ENCODE measurements at places on chromosomes 1 and 21.

DNA sequence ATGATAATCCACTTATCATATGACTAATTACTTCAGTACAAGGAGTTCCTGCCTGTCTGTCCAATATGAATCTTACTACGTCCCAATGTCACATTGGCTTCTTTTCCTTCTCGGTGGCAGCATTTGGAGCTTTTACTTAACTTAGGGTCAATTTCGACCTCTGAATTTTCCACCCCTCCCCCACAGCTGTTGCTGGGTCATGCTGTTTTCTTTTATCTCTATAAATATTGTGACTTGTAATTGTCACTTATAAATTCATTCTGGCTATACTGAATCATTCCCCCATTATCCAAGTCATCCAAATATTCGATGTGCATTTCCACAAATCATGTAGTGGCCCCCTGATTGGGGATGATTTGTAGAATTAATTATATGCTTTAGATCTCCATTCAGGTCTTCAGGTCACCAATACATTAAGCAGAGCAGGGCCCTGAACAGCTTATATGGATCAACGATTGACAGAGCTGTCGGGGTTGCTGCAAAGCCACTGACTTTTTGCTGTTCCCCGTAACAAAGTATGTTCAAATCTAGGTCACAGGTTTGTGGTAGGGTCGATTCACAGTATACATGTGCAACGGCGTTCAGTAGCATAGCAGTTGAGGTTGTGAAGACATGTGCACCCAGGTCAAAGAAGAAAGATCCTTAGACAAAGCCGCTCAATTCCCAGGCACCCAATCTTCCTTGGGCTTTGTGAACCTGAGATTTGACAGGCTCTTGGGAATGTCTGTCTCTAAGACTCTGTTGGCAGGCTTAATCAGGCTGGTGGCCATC is 18.3 kb upstream of the RNU1-4 start:
- no peak for DNase-seq

DNA sequence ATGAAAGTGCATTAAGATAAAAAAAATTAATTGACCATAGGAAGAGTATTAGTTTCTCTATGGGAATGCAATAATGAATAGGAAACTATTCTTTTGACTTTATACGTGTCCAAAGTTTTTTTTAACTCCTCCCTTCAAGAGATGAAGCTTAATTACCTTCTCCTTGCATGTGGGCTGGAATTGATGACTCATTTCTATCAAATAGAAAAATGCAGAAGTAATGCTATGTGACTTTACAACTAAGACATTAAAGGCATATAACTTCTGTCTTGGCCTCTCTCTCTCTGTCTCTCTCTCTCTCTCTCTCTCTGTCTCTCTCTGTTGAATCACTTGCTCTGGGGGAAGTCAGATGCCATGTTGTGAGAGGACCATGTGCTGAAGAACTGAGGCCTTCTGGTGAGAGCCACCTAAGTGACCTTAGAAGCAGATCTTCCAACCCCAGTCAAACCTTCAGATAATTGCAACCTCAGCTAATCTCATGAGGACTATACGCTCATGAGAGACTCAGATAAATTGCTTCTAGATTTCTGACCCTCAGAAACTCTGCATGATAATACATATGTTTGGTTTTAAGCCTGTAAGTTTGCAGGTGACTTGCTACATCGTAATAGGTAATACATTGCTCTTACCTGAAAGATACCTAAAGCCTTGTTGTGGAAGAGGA is 414.2 kb downstream of the KCNT2 start:
- DNase-seq: no peak

DNA sequence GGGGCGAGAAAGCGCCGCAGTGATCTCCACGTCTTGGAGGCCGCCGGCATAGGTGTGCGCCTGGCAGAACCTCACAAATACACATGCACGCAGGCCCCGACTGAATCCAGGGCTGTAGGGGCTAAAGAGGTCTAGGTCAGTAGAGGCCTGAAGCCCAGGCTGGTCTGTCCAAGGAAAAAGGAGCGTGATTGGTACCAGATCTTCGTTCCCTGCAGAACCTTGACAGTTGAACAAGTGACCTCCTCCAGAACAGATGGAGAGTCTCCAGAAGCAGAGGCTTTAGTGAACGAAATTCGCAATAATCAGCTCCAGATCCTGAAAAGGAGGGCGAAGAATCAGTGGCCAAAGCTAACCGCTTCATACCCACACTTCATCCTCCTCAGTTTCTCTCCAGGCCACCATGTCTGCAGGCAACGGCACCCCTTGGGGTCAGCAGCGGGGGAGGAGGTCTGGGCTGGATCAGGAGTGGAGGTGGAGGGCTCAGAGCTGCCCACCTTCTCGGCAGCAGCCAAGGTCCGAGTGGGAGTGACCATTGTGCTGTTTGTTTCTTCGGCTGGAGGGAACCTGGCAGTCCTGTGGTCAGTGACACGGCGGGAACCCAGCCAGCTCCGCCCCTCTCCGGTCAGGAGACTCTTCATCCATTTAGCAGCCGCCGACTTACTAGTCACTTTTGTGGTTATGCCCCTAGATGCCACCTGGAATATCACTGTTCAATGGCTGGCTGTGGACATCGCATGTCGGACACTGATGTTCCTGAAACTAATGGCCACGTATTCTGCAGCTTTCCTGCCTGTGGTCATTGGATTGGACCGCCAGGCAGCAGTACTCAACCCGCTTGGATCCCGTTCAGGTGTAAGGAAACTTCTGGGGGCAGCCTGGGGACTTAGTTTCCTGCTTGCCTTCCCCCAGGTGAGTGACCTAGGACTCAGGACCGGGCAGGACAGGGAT is 749 bp upstream of the PEX11B start:
- DNase-seq: peak; percentile 51

DNA sequence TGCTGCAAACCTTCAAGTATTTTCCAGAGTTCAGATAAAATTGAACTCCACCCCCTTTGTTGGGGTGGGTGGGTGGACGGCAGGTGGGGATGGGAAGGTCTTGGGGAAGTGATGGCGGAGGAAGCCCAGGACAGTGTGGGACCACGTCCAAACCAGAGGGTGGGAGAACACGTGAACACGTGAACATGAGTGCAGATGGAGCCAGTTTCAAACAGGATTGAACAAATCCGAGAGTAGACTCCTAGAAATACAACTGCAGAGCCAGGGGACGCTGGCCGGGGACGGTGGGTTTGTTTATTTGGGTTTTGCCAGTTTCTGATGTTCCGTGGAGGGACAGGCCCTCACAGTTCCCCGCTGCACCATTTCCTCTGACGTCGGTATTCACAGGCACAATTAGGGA is 2.9 kb downstream of the KRTAP10-2 start:
- no peak for DNase-seq

GRCh38 chr21:39022466-39022862 is 160.8 kb downstream of the PSMG1 start:
- no peak for DNase-seq

GRCh38 chr21:41681348-41681801 is 85.5 kb downstream of the RIPK4 start:
- DNase-seq: no peak

- no peak for DNase-seq
Measured at GRCh38 chr1:92409946-92410549, 76.7 kb downstream of the GFI1 start.

DNA sequence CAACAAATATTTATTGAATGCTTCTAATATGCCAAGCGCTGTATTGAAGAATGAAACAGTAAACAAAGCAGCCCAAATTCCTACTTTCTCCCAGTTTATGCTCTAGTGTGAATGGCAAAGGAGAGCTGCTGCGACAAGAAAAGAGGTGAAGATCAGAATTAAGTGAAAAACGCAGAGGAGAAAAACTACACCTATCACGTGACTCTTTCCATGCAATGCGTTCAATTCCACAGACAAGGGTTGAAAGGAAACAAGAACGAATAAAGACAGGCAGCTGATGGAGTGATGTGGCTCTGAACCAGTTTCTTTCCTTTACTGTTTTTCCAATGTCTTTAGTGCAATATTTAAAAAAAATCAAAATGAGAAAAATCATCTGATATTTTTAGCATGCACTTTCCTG is 23.6 kb downstream of the MT1HL1 start:
- DNase-seq: no peak

All from AG08396 (cell line).